ENCODE measurements at places on chromosomes 4 and X.

- DNase-seq, result no peak
Observed at GRCh38 chr4:31803526-31804195, 1083.5 kb downstream of the PCDH7 start.

DNA sequence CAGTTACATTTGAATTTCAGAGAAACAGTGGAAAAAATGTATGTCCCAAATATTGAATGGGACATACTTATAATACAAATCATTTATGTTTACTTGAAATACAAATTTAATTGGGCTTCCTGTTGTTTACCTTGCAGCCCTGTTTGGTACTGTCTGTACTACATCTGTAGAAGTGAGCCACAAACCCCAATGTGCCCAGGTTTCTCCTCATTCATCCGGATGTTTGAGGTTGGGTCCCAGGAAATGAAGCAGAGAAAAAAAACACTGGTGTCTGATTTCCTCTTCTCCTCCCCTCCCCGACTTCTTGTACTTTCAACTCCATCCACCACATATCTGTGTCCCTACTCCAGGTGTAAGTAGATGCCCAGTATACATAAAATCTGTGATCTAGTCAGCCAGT is 27.1 kb upstream of the SCRG1 start:
- no peak for DNase-seq

DNA sequence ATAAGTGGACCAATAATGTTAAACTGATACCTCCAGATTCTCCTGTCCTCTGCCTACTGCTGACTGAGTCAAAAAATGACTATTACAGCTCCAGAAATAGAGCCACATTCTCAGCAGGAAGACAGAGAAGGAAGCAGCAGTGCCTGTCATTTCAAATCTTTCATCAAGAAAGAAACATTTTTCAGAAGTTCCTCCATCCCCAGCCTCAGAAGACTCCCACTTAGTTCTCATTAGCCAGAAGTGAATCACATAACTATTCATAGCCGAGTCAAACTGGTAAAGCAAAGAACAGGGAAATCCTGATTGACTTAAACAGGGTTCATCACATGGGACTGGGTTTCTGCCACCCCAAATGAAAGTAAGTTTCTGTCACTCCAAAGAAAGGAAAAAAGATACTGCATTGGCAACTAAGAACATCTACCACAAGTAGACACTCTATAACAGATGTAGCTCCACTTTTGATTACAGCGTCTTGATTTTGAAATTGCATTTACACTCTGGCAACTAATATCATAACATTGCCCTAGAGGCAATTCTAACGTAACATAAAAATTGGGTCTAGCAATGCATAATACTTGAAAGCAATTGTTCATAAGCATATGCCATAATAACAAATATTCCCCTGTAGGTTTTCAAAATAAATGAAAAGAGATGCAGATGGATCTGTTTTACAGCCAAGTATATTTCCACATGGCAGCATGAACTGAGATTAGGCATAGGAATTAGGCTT is 599.8 kb downstream of the GALNTL6 start:
- DNase-seq, result no peak

- DNase-seq, result no peak
Observed at GRCh38 chrX:154508384-154508745, 7.7 kb downstream of the FAM3A start.

DNA sequence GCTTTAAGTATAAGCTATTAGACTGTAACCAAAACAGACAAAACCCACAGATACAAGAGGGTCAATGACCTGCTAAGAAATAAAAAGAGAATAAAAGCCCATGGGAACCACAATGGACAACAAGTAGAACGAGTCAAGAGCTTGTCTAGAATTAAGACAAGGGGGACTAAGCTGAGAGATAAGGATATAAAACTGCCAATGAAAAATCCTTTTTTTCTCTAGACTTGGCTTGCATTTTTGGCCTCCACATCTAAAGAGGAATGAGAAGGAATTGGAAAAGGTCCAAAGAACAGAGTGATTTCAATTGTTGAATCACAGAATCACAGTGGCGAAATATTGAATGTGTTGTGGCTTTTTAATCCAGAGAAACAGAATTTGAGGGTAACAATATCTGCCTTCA is 135.7 kb downstream of the QDPR start:
- DNase-seq, result peak; percentile 4

DNA sequence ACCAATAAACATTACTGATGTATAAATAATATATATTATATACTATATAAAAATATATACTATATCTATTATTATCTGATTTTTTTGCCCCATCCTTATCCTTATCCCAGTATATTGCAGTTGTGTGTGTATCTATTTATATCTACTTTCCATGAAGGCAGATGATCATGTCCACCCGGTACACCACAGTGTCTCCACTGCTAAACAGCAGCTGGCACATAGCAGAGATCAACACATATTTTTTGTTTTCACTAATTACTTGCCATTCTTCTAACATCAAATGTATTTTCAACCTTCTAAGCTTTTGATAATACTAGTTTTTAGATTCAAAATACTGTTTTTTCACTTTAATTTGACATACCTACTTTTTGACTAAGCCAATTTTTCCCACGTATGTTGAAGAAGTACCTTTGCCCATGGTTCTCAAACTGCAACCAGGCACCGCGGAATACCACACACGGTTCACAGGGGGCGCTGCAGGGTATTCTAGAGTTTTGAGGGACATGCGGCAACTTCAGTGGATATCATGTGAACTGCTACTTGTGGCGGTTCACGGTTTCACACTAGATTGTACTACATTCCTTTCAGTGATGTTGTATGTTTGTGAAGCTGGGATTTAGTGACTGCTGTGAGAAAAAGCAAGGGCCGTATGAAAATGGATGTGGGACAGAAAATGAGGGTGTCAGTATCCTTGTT is 182.5 kb upstream of the NPY2R start:
- DNase-seq, result no peak

DNA sequence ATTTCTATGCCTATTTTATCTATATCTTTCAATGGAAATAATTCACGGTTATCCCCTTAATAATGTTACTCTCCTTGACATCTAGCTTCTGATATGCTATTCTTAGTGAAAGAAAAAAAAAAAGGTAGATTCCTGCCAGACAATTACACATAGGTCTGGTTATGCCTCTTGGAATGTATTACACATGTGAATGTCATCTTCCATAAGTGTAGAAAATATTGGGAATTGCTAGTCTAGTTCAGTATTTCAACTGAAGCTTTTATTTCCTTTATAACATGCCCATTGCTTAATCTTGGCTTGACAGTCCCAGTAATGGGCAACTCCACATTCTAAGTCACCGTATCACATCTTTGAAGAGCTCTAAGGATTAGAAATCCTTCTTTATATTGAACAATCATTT is 25.4 kb upstream of the PPP1R2C start:
- DNase-seq, result no peak

All from non-pigmented ciliary epithelial cell (primary cell).